ENCODE measurements at places on chromosomes 16 and 17.
A peak's percentile ranks its signal among the peaks of the same experiment; 100 is the strongest.

GRCh38 chr16:51875834-51876600 is 670.9 kb downstream of the TOX3 start:
- no peak for DNase-seq

GRCh38 chr17:50146927-50147665 is 3.4 kb downstream of the PPP1R9B start:
- no peak for DNase-seq

DNA sequence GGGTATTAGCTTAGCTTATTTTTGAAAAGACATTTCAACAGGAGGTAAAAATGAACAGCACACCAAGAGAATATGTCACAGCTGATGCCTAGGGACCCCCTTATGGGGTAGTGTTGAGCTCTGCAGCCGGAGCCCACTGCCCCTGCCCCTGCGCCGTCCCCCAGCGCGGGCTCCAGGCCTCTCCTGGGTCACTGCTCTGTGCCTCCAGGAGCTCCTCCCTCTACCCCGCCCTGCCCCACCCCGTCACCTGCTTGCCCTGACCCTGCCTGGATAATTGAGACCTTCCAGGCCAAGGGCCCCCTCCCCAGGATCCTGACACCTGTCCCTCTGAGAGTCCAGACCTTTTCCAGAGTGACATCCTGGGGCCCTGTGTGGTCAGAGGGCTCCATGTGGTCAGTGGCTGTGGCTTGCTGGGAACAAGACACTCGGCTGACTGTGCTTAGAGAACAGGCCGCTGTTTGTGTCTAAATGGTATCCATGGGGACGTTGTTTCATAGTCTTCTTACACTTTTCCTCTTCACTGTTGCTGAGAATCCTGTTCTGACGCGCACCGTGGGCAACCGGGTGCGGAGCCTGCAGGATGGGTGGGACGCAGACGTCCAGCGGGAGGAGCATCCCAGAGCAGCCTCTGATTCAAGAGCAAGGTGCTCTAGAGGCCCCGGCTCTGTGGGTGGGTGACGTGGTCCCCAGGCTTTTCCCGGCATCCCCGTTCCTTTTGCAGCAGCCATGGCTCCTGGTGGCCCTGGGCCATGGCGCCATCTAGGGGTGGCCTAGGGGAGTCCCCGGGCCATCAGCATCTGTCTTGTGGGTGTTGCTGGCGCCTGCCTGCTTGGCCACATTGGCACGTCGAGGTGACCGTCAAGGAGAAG is 20.0 kb upstream of the WFIKKN1 start:
- peak; percentile 62 for DNase-seq

- no peak for DNase-seq
Measured at GRCh38 chr16:89564476-89565255, 4.2 kb downstream of the RPL13 start.

DNA sequence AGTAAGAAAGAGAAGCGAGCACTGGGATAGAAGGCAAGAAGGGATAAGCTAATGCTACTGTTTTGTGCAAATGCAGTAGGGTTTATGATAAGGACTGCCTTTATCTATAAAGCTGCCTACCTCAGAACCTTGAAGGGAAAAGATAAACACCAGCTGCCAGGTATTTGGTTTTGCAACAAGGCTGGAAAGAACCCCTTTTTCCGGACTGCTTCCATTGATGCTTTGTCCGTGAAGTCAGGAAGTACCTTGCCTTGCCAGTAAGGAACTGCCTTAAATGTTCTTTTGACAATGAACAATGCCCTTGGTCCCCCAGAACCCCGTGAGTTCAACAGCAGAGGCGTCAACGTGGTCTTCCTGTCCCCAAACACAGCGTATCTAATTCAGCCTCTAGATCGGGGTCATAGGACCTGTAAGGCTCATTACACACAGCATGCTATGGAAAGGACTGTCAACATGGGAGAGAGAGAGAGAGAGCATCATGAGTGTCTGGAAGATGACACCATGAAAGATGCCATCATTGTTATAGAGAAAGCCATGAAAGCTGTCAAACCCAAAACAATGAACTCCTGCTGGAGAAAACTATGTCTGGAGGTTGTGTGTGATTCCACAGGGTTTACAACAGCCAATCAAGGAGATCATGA is 113.4 kb downstream of the ANKRD11 start:
- no peak for DNase-seq

GRCh38 chr16:24508614-24509013 is 30.8 kb upstream of the RBBP6 start:
- no peak for DNase-seq

- no peak for DNase-seq
Measured at GRCh38 chr16:10015397-10015796, 166.8 kb downstream of the GRIN2A start.

- DNase-seq = peak; percentile 43
Measured at GRCh38 chr17:64938925-64939474, 19.7 kb upstream of the LRRC37A3 start.

GRCh38 chr17:68903286-68903685 is 51.9 kb downstream of the ABCA8 start:
- DNase-seq = no peak

GRCh38 chr17:75783803-75784472 is 668 bp upstream of the UNK start:
- DNase-seq = no peak

DNA sequence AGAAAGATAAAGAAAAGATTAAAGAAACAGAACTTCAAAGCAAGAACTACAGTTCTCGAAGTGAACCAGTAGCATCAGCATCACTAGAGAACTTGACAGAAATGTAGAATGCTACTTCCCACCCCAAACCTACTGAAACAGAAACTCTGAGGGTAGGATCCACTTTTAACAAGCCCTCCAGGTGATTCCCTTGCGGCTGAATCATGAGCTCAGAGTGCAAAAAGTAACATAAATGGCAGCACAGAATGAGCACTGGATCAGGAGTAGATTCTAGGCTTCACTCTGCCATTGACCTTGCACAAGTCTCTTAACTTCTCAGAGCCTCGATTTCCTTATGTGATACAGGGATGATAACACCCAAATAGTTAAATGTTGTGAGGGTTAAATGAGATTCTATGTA is 5.8 kb downstream of the TOM1L2 start:
- DNase-seq = no peak

GRCh38 chr17:41492771-41493170 is 3.1 kb upstream of the KRT36 start:
- DNase-seq = no peak

GRCh38 chr16:68447653-68448359 is 502 bp downstream of the SMPD3 start:
- no peak for DNase-seq

- peak; percentile 5 for DNase-seq
Measured at GRCh38 chr17:33725675-33726271, 432.7 kb upstream of the ASIC2 start.

DNA sequence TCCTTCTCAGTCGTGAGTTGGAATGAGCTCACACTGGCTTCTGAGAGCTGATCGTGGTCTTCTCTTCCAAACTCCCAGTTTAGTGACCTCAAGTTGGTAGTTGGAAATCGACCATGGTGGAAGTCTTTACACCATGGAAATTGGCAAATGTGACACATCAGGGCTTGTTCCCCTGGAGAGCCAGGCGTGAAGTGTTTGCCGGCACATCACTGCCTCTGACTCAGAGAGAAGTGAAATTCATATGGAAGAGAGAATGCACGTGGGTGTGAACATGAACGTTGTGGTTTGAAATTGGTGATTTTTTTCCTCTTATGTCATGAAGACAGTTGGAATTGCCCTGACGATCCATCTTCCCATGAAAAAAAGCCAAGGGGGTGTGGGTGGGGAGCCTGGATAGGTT is 47.4 kb downstream of the AXIN2 start:
- no peak for DNase-seq

DNA sequence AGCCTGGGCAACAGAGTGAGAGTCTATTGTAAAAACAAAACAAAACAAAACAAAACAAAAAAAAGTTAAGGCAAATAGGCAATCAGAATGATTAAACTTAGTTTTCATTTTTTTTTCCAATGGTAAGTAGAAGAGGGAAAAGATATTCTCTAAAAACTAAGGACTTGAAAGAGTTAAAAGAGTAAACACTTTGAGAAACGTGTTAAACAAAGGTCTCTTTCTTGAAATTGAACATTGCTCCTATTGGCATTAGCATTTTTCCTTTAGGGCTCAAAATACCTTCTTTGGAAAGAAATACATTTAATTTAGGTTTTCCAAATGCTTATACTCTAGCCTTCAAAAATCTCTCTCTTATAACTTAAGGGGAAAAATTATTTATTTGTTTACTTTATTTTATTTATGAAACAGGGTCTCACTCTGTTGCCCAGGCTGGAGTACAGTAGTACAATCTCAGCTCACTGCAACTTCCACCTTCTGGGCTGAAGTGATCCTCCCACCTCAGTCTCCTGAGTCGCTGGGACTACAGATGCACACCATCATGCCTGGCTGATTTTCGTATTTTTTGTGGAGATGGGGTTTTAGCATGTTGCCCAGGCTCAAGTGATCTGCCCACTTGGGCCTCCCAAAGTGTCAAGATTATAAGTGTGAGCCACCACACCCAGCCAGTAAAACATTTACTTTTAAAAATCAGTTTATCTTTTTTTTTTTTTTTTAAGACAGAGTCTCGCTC is 44.7 kb upstream of the VPS4A start:
- no peak for DNase-seq

DNA sequence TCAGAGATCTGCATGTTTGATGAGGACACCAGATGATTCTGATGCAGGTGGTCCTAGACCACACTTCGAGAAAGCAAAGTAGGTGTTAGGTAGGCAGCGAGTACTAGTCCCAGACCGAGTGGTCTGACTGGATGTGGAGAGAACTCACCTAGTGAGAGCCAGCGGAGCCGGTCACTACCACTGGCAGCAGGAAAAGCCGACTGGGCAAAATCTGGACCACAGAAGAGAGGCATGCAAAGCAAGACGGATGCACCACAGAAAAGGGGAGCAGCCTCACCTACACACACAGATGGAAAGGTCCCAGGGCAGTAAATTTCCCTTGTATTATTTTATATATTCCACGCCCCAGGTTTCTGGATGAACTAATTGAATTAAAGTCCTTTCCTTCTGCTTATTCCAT is 13.5 kb downstream of the COX10 start:
- no peak for DNase-seq

- no peak for DNase-seq
Measured at GRCh38 chr17:42700586-42701289, 18.4 kb downstream of the CNTNAP1 start.

DNA sequence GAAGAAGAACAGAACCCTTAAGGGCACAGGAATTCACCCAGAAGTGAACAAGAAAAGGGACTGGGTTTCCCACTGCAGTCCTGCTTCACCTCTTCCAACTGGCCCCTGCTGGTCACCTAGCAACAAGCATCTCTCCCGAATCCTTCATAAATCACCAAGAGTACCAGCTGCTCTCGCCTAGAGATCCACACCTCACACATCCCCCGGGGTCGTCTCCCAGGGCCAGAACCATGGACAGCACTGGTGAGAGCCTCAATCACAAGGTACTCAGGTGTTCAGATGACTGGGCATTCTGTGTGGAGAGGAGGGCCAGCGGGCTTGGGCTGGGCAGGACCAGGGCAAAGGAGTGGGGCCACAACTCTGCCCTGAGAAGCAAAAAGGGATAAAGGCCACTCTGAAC is 65.9 kb downstream of the CCT6B start:
- DNase-seq = no peak

- no peak for DNase-seq
Measured at GRCh38 chr17:40064971-40065768, 2.4 kb downstream of the THRA start.

DNA sequence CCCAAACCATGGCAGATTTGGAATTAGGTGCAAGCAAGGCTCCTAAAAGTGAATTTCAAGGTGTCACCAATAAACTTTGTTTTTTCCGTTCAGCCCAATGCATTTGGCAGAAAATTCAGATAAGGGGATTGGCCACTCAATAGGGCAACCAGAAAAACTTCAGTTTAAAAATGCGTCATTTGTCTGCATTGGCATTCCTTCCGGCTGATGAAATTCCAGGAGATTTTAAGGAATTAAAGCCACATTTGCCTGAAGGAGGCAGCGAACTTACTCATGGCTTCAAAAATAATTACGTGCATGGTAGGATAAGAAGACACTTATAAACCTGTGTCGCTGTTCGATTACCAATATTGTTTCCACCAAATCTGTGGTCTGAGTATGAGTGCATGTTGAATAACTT is 151.9 kb downstream of the SALL1 start:
- no peak for DNase-seq

DNA sequence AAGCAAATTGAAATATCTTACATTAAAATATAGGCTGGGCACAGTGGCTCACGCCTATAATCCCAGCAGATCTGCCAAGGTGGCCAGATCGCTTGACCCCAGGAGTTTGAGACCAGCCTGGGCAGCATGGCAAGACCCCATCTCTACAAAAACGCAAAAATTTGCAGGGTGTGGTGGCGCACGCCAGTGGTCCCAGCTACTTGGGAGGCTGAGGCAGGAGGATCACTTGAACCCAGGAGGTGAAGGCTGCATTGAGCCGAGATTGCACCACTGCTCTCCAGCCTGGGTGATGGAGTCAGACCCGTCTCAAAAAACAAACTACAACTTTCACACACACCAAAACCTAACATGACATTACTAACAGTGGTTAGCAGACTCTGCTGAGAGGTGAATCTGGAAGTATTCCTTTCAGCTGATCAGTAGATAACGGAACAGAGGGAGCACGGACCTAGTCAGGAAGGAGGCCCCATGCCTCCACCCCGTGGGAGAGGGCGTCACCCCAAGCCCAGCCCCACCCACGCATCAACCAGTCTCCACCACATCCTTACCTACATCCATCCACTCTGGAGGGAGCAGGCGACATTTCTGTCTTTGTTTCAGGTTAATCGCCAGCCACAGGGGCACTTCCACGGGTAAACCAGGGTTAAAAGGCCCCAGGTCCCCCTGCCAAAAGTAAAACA is 1.7 kb downstream of the GINS2 start:
- DNase-seq = no peak

Data from CD4-positive, alpha-beta T cell treated with Interleukin-12 subunit alpha and Interleukin-12 subunit beta, for 1 hour (primary cell).